ENCODE measurements at places on chromosomes 2 and 18. TPM values are rescaled to one million over a fixed set of nuclear protein-coding genes. Genes with fewer than 3 reads are reported as not detected.
A peak's percentile ranks its signal among the peaks of the same experiment; 100 is the strongest.

CHRNA1 gene
- 0.17 TPM for total RNA-seq

GREB1L gene
- not detected for total RNA-seq

GRCh38 chr2:124027182-124027581, 2.1 kb downstream of the CNTNAP5 start:
- peaks cover 27% of the 10 kb centered on the region for H3K27me3 ChIP-seq
- H3K4me1 ChIP-seq, result no peaks in the 10 kb centered on the region
- H3K36me3 ChIP-seq, result no peaks in the 10 kb centered on the region
- no peak for DNase-seq
- H3K27ac ChIP-seq, result no peak overlapping the region

DNA sequence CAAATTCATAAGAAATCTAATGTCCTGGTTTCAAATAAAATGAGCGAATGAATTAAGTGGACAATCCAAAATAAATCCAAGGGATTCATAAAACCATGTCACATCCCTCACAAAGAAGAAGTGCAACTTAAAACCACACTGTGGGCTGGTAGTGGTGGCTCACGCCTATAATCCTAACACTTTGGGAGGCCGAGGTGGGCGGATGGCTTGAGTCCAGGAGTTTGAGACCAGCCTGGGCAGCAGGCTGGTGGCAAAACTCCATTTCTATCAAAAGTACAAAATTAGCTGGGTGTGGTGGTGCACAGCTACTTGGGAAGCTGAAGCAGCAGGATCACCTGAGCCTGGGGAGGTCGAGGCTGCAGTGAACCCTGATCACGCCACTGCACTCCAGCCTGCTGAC, 25.4 kb downstream of the FAM98A start:
- no peak overlapping the region for H3K27ac ChIP-seq
- no peaks in the 10 kb centered on the region for H3K27me3 ChIP-seq
- no peaks in the 10 kb centered on the region for H3K4me1 ChIP-seq
- DNase-seq, result no peak
- H3K4me3 ChIP-seq, result no peak overlapping the region

GRCh38 chr18:1668279-1668678, 763.6 kb downstream of the ADCYAP1 start:
- H3K27me3 ChIP-seq, result no peaks in the 10 kb centered on the region
- no peaks in the 10 kb centered on the region for H3K4me1 ChIP-seq
- no peak for DNase-seq

CFC1 gene
- not detected for total RNA-seq

SLC9A4 gene
- not detected for total RNA-seq

DNA sequence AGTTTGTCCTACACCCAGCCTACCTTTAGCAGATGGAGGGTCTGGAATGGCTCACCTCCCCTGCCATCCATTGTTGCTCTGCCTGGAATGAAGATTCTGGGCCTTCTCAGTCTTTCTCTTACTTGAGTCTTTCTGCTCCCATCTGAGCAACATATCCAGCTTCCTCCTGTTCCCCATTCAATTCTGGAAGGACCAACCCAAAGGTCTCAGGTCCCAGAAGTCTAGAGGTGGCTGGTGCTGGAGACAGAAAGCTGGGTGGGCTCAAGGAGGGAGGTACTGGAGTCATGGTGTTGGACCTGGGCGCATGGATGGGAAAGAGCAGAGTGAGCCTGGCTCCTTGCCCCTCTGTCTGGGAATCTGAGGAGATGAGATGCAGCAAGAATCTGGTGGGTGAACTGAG, 93.5 kb upstream of the SIX3 start:
- no peak overlapping the region for H3K4me3 ChIP-seq
- H3K4me1 ChIP-seq, result no peaks in the 10 kb centered on the region
- no peak overlapping the region for H3K27ac ChIP-seq
- no peaks in the 10 kb centered on the region for H3K36me3 ChIP-seq
- DNase-seq, result no peak

DNA sequence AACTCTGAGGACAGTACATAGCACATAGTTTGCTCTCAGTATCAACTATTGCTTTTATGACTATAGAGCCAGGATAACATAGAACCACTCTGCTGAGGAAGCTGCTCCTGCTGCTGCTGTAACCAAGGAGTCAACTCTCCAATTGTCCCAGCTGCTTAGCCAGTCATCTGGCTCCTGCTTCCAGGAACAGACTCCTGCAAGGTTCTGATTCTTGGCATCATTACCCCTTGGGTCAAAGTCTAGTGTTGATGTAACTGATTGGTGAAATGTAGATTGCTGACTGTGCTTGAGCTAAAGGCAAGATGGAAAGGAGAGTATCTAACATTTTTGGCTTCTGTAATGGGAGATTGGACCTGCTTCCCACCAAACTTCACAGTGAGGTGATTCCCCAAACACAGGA, 261.9 kb upstream of the FSHR start:
- no peak for DNase-seq
- H3K27me3 ChIP-seq, result no peaks in the 10 kb centered on the region
- H3K27ac ChIP-seq, result no peak overlapping the region
- H3K4me1 ChIP-seq, result no peaks in the 10 kb centered on the region
- H3K36me3 ChIP-seq, result no peaks in the 10 kb centered on the region

- DNase-seq, result no peak
- no peaks in the 10 kb centered on the region for H3K27me3 ChIP-seq
- H3K4me1 ChIP-seq, result no peaks in the 10 kb centered on the region
- no peak overlapping the region for H3K4me3 ChIP-seq
Measured at GRCh38 chr18:5397102-5397501, 101.6 kb upstream of the ZBTB14 start.

DNA sequence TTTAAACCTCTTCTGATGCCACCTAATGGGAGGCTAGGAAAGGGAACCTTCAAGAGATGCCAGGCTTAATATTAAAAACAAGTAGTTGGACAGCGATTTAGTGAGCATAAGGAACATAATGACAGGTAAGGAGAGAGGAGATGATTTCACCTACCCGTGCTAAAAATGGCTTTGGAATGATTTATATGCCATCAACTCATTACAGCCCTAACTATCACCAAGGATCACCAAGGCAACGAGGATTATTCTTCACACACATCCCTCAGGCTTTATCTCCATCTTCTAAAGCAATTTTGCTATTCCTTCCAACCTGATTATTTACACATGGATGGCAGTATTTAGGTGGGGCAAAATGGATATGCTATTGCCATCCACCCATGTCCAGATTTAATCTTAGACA, 237.8 kb downstream of the DCC start:
- H3K27me3 ChIP-seq, result no peaks in the 10 kb centered on the region
- no peak overlapping the region for H3K4me3 ChIP-seq
- no peaks in the 10 kb centered on the region for H3K4me1 ChIP-seq
- no peak for DNase-seq

CTLA4 gene
- total RNA-seq, result 52.0 TPM

DNA sequence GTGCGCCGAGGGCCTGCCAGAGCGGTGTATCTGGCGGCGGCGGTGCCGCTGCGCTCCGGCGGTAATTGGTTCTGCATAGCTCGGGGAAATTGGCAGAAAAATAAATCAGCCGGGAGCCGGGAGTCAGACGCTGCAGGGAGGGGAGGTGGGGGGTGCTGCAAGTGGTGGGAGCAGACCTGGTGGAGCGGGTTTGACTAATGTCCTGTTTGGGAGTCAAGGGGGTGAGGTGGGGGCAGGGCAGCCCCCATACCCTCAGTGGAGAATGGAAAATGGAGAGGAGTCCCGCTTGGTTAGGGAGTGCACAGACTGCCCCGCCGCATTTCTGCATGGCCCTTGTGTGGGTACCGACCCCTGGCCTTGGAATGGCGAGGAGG, 107.3 kb downstream of the DYSF start:
- no peak overlapping the region for H3K4me3 ChIP-seq
- H3K4me1 ChIP-seq, result no peaks in the 10 kb centered on the region
- no peaks in the 10 kb centered on the region for H3K36me3 ChIP-seq
- DNase-seq, result no peak
- no peaks in the 10 kb centered on the region for H3K27me3 ChIP-seq

DNA sequence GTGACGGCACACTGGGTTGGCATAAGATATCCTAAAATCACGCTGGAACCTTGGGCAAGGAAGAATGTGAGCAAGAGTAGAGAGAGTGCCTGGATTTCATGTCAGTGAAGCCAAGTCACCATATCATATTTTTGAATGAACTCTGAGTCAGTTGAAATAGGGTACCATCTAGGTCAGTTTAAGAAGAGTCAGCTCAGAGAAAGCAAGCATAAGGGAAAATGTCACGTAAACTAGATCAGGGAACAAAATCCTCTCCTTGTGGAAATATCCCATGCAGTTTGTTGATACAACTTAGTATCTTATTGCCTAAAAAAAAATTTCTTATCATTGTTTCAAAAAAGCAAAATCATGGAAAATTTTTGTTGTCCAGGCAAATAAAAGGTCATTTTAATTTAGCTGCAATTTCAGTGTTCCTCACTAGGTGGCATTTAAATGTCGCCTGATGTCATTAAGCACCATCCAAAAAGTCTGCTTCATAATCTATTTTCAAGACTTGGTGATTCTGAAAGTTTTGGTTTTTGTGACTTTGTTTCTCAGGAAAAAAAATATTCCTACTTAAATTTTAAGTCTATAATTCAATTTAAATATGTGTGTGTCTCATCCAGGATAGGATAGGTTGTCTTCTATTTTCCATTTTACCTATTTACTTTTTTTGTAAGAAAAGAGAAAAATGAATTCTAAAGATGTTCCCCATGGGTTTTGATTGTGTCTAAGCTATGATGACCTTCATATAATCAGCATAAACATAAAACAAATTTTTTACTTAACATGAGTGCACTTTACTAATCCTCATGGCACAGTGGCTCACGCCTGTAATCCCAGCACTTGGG, 19.6 kb downstream of the RSAD2 start:
- peak; percentile 68 for DNase-seq
- peaks cover 4% of the 10 kb centered on the region for H3K4me1 ChIP-seq
- peaks cover 3% of the 10 kb centered on the region for H3K36me3 ChIP-seq
- H3K27ac ChIP-seq, result no peak overlapping the region

DNA sequence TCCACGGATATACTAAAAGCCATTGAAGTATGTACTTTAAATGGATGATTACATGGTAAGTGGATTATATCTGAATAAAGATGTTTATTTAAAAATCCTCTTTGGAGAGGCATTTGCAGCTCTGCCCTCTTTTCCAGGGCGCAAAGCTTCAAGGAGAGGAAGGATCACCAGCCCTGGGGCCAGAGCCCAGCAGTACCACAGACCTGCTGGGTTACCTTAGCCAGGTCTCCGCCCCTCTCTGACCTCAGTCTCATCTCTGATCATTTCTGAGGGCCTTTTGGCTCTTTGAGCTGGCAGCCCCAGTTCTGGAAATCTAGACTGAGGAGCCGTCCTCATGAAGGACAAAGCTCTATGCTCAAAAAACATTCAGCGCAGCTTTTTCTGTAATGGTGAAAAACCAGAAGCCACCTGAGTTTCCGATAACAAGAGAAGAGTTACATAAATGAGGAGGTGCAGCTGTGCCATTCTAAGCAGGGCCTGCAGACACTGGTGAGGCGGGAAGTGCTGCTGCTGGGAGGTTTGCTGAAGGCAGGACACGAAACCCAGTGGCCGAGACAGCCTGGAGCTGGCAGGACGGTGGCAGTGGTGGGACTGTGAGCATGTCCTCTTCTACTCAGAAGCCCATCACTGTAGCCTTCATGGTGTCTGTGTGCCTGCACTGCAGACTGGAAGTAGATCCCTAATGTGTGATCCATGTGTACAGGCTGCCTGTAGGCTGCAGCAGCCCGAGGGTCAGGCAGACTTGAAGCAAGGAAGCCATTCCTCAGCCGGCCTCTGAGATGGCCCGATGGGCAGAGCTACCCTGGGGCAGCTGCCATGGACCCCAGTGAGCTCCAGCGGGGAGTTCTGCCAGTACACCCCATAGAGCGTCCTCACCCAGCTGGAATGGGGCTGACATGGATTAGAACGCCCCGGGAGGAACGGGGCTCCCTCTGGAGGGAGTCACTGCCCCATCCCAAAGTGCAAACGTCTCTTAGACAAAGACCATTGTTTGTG, 27.7 kb downstream of the ADRA2B start:
- H3K36me3 ChIP-seq, result no peaks in the 10 kb centered on the region
- H3K4me1 ChIP-seq, result no peaks in the 10 kb centered on the region
- H3K27ac ChIP-seq, result no peak overlapping the region
- H3K4me3 ChIP-seq, result no peak overlapping the region

- no peaks in the 10 kb centered on the region for H3K4me1 ChIP-seq
- no peaks in the 10 kb centered on the region for H3K27me3 ChIP-seq
- no peak for DNase-seq
- H3K36me3 ChIP-seq, result no peaks in the 10 kb centered on the region
- H3K27ac ChIP-seq, result no peak overlapping the region
Measured at GRCh38 chr18:37294951-37295350, 270.6 kb downstream of the CELF4 start.

- peaks cover 5% of the 10 kb centered on the region for H3K36me3 ChIP-seq
Measured at GRCh38 chr2:172510088-172510487, 45.8 kb upstream of the PDK1 start.

GRCh38 chr2:11389551-11390398, 45.3 kb upstream of the ROCK2 start:
- H3K4me3 ChIP-seq, result no peak overlapping the region
- H3K36me3 ChIP-seq, result no peaks in the 10 kb centered on the region
- H3K4me1 ChIP-seq, result no peaks in the 10 kb centered on the region
- no peak for DNase-seq

MAP4K4 gene
- 92.8 TPM for total RNA-seq

DNA sequence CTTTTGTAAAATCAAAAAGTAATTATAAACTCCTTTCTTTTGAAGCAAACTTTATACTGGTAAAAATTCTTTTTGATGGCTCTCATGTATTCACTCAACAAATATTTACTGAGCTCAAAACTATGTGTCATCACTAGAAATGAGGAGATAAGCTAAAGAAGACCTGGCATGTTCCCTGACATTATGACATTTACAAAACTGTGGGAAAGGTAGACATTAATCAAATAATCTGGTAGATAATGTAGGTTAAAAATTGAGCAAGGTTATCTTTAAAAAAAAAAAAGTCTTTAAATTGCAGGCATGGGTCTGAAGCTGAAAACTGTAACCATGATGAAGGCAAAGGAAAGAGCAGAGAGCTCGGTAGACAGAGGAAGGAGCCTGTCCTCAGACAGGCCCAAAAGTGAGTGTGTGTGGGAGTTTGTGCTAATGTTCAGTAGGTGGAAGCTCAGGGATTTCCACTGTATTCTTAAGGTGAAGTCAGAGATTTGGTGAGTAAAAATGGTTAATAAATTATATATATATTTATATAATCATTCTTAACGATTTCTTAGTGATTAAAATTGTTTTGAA, 612.9 kb downstream of the LRP1B start:
- H3K27me3 ChIP-seq, result no peaks in the 10 kb centered on the region
- H3K4me1 ChIP-seq, result no peaks in the 10 kb centered on the region
- no peak overlapping the region for H3K27ac ChIP-seq
- no peaks in the 10 kb centered on the region for H3K36me3 ChIP-seq
- no peak overlapping the region for H3K4me3 ChIP-seq
- no peak for DNase-seq
